ENCODE measurements at places on chromosomes 4 and X.

DNA sequence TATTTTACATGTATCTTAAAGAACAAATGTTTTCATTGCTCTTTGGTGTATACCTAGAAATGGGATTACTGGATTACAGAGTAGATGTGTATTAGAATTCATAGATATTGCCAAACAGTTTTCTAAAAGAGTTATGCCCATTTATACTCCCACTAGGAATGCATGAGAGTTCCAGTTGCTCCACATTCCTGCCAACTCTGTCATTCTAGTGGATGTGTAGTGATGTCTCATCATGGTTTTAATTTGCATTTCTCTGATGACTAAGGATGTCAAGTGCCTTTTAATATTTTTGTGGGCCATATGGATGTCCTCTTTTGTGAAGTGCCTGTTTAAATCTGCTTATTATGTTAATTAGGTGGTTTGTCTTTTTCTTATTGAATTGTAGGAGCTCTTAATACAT lies 65.6 kb upstream of the BMP2K start:
- no peak for DNase-seq

DNA sequence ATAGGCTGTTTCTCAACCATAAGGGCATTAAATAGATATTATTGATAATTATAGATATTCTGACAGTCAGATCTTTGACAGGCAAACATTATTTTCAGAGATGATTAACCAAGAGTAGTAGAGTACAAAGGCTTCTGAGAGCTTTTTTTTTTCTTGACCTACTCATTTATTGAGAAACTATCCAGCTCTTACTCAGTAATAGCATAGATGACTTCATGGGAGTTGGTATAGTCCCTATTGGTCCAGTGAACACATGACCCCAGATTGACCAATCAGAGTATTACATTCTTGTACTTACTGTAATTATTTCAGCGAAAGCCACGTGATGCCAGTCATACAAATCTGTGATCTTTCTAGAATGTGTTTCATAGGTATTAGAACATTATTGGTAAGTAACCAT lies 508.7 kb downstream of the FSTL5 start:
- DNase-seq: no peak

- no peak for DNase-seq
Measured at GRCh38 chr4:184402239-184402638, 72.1 kb downstream of the IRF2 start.

DNA sequence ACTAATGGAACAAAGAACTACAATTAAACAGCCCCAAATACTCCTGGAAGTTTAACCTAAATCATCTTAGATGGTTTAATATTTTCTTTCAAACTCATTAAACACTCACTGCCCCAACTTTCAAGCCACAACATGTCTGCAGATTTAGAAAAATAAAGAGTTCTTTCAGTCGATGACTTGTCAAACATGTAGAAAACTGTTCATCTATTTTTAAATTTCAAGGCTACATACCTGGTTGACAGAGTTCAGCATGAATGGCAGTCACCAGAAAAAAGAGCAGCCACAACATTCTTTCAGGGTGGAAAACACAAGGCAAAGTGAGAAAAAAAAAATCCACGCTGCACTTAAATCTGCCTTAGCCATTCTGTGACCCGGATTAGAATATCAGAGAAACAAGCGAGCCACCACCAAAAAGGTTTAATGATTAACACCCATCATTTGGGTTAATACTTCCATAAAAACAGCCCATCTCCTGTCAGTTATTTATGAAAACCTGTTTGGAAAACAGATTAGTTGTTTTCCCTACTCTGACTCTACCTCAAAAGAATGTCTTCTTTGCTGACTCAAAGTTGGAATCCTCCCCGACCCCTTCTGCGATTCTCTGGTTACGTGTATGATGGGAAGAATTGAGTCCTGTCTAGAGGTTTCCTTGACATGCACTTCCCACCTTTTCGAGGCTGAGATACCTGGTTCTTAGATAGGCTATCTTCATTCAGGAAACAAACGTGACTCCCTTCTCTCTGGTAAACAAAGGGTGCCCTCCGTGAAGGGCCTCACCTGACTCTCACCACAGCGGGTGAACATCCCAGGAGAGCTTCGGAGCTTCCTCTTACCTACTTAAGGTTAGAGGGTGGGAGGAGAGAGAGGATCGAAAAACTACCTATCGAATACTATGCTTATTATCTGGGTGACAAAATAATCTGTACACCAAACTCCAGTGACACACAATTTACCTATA lies at the start of gene CLTRN:
TSS of gene CLTRN (minus strand) at position 319 of the 958 bp plus-strand sequence. CDS start at position 289, 30 bp downstream.
- DNase-seq: no peak

DNA sequence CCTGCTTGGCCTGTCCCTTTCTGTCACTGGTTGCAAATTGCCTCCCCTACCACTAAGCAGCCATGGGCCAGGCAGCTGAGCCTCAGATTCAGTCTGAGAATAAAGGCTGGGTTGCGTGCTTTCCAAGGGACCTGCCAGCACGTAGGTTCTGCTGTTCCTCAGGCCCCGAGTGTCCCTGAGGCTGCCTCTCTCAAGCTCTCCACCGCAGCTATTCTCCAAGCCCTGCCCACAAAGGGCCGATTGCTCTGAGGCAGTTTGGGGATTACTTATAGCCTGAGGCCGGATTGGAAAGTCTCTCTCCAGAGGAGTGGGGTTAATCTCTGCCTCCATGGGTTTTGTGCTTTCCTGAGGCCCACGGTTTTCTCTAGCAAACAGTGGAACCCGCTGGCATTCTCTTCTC lies 590.7 kb downstream of the BCOR start:
- no peak for DNase-seq

DNA sequence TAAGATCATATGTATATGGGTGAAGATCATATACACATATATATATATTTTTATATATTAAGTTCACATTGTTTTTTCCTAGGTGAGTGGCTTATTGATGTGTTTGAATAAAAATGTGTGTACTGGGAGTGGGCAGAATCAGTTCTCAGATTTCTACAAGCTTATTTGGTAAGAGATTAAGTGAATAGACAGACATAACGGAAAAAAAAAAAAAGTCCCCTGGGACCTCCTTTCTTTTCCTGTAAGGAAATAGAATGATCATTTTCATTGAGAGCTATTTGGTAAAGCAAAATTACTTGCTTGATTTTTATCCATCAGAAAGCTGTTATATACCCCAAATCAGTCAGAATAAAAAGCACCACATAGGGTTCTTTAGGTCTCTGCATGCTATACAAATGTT lies 597.7 kb downstream of the PCDH18 start:
- DNase-seq: no peak

DNA sequence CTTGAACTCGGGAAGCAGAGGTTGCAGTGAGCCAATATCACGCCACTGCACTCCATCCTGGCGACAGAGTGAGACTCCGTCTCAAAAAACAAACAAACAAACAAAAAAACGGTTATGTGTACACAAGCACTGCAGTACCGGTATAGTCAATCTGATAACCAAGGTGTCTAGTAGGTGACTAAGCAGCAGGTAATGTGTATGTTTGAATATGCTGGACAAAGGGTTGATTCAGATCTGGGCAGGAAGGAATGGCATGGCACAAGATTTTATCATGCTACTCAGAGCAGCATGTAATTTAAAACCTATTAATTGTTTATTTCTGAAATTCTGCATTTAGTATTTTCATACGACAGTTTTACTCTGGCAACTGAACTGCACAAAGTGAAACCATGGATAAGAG lies 41.7 kb downstream of the MAGEC1 start:
- DNase-seq: no peak
